Stimulated activated CD8-positive, alpha-beta memory T cell treated with anti-CD3 and anti-CD28 coated beads, Interleukin-15, amount 100 ng/mL, for 24 hours (primary cell): ENCODE measurements at places on chromosomes 11 and 22.

GRCh38 chr11:107446822-107447431, 10.7 kb downstream of the CWF19L2 start:
- no peak for DNase-seq

GRCh38 chr22:47369431-47370015, 607.1 kb downstream of the TBC1D22A start:
- DNase-seq, result no peak

DNA sequence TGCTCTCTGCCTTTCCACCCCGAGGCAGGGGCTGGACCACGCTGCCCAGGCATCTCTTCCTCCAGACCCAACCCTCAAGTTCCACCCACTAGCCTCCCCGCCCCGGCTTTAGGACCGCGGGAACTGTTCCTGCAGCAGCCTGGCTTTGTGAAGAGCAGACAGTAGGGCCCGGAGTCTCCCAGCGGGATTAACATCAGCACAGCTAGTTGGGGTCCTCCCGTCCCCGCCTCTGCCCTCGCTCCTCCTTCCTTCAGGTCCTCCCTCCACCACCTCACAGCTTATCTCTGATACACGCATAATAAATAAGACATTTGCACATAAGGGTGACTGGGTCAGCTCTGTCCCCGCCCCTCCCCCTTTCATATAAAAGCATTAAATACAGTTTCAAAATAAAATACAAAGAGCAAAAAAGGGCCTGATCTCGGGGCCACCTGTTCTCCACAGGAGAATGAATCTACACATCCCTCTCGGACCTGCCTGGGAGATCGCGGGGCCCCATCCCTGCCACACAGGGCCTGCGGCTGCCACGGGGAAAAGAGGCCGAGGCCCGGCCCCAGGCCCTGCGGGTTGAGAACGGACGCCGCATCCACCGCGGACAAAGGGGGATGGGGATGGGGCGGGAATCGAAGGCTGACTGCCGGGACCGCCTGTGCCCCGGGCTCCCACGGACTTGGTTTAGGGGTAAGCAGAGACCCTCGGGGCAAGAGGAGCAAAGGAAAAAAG, 6.5 kb downstream of the ZFTA start:
- DNase-seq, result no peak

GRCh38 chr11:85759915-85760314, 51.0 kb downstream of the SYTL2 start:
- DNase-seq, result no peak

GRCh38 chr11:107591378-107592230, 657 bp downstream of the ELMOD1 start:
- DNase-seq, result no peak

DNA sequence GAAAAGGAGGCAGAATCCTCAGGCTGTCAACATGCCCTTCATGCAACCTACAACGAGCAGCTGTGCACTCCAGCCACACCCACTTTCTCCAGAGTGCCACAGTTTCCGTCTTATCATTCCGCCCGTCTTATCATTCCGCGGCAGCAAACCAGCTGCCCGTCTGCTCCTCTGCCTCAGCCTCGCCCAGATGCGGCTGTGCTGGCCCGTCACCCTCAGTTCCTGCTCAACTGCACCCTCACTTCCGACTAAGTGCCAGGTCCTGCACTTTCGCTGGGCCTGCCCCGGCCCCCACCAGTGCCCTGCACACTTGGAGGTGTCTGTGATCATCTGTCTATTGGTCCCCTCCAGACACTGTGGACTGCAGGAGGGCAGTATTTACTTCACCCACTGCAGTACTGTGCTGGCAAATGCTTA, 43.7 kb downstream of the MICAL3 start:
- DNase-seq, result no peak

DNA sequence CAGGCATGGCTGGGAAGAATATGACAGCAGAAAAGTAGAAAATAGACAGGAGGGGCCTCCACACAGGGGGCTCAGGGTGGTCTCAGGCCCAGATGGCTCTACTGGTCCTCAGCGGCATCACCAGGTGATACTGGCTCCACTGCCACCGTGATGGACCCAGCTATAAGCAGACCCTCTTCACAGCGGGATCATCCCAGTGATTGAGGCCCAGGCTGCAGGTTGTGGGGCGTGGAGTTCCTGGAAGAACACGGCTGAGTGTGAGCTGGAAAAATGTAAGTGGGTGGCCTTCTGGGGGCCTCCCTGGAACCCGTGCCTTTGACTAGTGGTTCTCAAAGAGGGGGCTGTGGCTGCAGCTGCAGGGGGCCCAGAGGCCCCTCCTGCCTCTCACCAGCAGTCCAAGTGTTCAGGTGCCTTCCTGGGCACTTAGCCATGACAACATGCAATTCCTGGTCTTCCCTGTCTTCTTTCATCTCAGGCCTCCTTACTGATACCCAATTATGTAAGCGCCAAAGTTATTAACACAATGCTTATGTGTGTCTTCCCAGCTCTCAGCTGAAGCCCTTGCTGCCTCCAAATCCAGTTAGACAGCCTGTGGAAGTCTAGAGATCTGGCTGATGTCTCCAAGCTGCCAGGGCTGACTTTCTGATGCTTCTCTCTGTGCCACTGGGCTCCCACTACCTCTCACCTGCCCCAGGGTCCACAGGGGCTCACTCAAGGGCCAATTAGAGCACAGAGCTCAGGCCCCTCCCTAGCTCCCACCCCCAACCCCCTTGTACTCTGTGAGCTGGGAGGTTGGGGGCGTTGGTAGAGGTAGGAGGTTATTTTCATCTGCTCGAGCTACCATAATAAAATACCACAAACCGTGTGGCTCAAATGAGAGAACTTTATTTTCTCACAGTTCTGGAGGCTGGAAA, 110.1 kb upstream of the LMO1 start:
- DNase-seq, result no peak

GRCh38 chr11:62770778-62771143, 435 bp upstream of the TAF6L start:
- DNase-seq, result no peak

DNA sequence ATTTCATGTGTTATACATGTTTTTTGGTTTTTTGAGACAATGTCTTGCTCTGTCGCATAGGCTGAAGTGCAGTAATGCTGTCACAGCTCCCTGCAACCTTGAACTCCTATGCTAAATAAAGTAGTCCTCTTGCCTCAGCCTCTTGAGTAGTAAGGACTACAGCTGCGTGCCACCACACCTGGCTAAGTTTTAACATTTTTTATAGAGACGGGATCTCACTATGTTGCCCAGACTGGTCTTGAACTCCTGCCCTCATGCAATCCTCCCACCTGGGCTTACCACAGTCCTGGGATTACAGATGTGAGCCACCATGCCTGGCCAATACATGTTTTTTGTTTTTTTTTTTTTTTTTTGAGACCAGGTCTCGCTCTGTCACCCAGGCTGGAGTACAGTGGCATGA, 33.9 kb downstream of the SWAP70 start:
- no peak for DNase-seq

DNA sequence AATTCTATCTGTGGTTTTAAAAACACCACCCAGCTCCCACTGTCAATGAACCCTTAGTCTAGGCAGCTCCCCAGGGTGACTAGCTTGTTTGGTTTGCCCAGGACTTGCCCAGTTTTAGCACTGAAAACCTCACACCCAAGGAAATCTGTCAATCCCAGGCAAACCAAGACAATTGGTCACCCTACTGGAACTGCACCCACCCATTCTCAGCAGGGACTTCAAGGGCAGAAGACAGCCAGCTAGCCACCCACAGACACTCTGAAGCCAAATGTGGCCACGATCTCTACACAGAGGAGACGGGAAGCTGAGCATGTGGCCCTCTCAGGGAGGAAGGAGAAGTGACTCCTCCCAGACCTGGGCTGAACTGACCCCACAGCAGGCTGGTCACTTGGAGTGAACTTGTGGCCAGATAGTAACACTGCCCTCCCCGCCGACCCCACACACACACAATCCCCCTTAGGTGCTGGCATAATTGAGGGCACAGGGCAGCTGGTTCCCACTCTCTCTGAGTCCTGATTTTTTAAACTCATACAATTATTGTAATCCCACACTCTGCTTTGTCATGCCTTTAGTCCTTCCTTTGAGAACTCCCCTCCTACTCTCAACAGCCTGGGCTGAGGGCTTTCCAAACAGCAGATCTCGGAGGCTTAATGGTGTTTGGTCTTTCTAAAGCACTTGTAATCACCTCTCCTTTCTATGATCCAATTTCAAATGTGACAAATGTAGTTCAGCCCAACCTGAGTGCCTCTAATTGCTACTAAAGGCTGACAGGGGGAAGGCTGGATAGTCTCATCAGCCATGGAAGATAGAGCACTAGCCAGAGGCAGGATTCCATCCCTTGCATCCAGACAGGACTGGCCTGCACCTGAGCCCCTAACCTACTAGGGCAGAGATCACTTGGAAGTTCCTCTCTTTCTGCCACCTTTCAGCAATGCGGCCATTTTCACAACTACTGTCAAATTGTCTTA, 74.7 kb upstream of the DRD2 start:
- DNase-seq, result no peak

- no peak for DNase-seq
These were observed 16.4 kb downstream of the PPM1F start for GRCh38 chr22:21936151-21936775.

- DNase-seq, result no peak
These were observed 953.4 kb downstream of the DLG2 start for GRCh38 chr11:84673753-84674152.

DNA sequence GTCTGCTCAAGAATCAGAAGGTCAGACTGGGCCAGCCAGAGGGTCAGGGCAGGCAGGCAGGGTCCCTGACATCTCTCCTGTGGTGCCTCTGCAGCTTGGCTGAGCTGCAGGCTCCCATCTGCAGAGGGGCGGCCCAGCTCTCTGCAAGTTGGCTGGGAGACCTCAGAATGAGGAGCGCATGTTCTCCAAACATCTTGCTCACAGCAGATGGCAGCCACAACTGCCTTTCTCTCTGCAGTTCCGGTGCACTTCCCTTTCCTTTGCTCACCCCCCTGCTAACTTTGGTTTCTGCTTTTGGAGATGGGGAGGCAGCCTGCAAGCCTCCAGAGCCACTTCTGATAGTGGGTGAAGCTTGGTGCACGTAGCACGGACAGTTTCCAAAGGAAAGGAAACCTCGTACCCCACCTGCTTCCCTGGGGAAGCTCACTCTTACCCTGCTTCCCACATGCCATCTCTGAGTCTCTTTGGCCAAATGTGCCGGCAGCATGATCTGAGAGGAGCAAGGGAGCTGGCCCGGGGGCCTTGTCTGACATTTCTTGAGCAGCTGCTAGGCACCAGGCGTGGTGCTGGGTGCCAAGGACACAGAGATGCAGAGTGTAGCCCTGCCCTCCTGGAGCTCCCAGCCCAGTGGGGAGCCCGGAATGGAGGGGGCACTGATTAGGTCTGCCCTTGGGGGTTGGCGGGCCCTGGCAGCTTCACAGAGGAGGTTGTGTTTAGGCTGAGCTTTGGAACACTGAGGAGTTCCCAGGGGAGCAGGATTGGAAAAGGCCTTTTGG, 18.2 kb downstream of the DAGLA start:
- DNase-seq, result no peak

DNA sequence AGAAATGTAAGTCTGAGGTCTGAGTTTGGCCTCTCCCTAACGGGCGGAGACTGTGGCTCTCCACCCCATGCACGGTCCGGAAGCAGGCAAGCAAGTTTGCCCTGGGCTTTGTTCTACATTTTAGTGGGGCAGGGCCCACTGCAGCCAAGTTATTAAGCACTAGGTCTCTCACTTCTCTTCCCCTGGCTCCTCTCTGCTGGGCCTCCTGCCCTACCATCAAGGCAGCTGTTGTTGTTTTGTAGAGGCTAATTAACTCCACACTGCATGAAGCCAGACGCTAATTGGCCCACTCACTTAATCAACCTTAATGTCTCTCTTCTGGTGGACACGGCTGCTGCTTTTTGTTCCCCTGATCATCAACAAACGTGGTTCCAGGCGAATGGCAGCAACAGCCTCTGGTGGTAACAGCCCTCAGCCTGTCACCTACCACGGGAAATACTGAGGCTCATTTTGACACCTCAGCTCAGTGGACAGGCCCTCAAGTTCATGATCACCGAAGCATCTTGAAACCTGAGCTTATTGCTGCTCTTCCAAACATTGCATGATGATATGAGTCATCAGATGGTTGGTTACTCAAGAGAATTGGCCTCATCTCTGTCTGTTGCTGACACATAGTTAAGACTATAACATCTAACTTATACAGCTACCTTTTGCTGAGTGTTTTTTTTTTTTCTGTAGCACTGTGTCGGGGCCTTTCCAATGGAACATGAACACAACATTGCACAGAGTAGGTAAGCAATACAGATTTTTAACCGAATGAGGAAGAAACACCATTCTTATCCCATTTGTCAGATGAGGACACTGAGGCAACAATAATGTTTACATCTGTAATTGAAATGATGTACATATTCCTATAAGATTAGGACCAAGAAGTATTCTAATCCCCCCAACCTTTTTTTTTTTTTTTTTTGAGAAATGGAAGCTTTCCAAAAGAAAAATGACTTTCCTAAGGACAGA, 20.8 kb upstream of the LMO2 start:
- DNase-seq, result no peak

GRCh38 chr22:48857202-48857805, 970.4 kb downstream of the BRD1 start:
- no peak for DNase-seq

- no peak for DNase-seq
These were observed 10.9 kb upstream of the MFNG start for GRCh38 chr22:37497062-37497599.

- no peak for DNase-seq
These were observed 12.9 kb downstream of the ADORA2A start for GRCh38 chr22:24440270-24440717.

DNA sequence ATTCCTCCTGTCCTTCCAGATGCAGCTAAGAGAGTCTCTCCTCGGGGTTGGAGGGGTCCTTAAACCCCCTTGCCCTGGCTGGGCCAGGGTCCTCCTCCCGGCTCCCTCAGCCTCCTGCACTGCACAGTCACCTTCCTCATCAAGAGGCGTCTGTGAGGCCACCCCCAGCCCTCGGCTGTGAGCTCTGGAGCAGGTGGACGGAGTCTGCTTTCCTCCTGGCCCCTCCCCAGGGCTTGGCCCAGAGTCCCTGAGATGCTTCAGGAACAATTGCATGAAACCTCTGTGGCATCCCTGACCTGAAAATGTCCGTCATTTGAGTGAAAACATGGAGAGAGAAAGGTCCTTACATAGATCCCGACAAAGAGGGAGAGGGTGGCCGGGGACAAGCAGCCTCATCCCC, 6.7 kb upstream of the FGF3 start:
- no peak for DNase-seq
